ENCODE measurements at places on chromosomes 3 and 15.

DNA sequence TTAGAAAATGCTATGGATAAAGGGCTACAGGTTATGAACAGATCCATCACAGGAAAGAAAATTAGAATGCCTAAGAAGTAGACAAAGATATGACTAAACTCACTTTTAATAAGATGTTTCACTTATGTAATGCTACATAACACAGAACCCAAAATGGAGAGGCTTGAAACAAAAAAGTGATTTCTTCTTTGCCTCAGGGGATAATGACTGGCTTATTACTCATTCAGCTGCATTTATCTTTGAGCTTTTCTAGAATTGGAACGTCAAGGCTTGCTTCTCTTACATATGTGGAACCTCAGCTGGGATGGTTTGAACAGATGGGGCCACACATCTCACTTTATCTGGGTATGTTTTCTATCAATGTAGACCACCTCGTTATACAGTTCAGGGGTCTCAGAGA is 120.6 kb upstream of the EPHA3 start:
- DNase-seq: peak; percentile 89

DNA sequence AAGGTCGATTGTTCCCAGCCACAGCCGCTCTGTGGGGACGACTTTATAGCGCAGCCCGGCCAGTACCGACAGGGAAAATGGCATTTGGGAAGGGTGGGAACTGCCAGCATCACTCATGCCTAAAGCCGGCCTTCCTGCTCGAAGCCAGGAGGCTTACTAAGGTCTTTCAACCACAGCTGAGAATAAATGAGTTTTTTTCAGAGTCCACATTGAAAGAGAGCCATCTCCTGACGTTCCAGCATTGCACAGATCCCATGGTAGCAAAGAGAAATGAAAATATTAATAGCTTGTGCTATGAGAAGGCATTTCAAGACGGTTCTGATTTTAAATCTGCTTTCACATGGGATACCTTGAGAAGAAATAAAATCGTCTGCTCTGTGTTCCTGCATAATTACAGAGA is 230.2 kb upstream of the IGF1R start:
- no peak for DNase-seq

DNA sequence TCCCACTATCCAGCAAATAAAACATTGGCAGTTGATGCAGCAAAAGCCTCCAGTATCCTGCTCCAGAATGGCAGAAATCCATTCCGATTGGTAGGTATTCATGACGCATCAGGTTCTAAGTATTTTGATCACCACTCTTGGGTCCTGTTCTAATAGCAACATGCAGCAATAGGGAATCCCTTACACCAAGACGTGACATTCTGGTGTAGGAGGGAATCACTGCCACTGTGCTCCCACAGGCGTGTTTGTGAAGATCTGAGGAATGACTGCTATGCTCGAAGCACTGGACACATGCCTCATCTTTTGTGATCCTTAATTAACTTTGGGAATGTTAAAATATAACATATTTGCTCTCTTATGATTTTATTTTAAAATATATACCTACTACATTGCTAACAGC is 552.9 kb downstream of the MECOM start:
- no peak for DNase-seq

GRCh38 chr3:49199239-49199899 is 28.0 kb downstream of the KLHDC8B start:
- DNase-seq: peak; percentile 41

DNA sequence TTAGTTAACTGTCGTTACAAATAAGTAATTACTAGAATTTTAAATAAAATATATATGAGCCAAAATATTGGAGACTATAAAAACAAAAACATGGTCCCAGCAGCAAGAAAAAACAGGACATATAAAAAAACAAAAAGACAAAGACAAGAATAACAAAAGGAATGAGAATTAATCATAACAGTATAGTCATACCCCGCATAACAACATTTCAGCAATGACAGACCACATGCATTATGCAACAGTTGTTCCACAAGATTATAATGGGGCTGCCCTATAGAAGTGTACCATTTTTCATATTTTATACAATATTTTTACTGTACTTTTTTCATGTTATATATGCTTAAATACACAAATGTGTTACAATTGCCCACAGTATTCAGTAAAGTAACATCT is 5.6 kb downstream of the HLTF start:
- peak; percentile 55 for DNase-seq

GRCh38 chr3:45277636-45278035 is 51.5 kb upstream of the TMEM158 start:
- DNase-seq: no peak

GRCh38 chr3:45123030-45123429 is 23.1 kb downstream of the CDCP1 start:
- peak; percentile 93 for DNase-seq

DNA sequence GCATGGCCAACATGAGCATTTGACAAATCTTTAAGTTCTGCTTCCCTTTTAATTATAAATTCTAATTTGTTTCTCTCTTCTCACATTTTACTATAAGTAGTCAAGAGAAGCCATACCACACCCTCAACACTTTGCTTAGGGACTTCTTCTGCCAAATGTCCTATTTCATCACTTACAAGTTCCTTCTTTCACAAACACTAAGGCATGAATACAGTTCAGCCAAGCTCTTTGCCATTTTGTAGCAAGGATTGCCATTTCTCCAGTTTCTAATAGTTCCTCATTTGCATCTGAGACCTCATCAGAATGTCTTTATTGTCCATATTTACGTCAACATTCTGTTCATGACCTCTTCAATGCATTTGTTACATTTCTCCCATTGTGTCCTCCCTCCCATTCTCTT is 29.4 kb downstream of the SLC22A14 start:
- DNase-seq: no peak

DNA sequence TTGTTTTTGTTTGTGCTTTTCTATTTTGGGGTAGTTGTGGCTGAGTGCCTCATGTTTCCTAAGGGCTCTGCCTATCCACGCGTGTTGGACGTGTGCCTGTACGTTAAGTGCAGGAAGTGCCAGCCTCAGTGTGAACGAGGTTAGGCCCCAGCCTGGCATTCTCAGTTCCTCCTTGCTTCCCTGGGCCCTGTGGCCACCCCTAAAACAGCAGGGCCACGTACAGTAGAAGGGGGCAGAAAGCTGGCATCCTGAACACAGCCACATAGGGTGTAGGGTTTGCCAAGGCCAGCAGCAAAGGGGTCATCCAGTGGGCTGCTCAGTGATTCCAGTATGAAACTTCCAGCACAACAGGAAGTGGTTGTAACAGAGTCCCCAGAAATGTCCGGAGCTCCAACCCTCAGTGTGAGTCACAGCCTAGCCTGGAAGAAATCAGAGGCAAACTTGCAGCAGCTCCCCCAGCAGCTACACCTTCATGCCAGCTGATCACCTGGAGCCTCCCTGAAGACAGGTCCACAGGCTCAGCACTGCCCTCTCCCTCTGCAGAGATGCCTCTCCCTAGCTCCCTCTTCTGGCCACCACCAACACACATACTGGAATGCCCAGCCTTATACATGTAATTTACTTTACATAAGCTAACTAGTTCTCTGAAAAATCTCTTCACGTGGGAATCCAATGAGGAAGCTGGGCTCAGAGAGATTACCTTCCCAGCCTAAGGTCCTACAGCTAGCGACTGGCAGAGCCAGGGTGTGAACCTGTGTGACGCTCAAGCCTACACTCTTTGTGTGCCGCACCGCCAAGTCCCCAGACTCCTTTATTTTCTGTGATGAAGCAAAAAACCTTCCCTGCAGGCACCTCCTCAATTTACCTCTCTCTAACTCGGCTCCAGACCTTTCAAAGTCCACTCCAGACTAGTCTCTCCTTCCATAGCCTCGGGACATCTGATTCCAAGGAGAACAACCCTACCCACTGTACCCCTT is 26.6 kb downstream of the ILDR1 start:
- DNase-seq: peak; percentile 78

DNA sequence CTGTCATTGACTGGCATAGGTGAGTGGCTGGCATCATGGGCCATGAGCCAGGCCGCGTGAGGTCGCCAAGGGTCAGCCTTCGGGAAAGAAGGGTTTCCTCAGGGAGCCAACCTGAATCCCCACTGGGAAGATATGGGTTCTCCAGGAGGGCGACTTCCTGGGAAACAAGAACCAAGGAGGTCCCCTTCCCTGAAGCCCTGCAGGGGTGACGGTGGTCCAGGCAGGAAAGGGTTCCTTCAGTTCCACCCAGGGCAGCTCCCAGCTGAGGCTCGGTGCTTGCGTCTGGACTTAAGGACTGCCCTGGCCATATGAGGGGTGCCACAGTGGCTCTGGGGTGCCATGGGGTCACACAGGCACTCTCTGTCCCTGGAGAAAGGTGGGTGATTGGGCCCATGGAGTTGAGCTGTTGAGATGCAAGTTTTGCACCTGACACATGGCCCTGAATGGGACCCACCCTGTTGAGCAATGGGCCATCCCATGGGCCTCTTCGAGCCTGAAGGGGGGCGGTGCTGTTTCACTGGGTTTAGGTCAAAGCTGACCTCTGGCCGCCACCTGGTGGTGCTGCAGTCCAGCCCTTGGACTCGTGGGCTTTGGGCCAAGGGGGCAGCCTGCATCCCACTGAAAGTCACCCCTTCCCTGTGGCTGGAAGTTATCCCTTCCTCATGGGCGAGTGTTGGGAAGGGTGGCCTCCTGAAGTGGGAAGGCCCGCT is 228.1 kb downstream of the SNRPN start:
- no peak for DNase-seq

DNA sequence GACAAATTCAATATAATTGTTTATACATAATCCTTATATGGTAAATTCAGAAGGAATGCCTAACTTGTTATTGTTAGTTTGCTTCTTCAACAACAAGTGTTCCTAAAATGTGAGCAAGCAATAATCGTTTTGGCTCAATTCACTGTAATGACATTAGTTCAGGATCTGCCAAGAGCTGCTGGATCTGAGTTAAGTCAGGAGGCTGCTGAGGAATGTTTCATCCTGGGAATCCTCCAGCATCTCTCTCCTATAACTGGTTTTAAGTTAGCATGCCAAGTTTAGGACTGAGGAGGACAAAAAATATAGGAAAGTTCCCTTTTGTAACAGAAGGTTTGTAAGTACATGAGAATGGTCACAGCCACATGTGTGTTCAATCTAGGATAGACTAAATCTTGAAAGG is 4.9 kb upstream of the GTF2A2 start:
- DNase-seq: no peak

DNA sequence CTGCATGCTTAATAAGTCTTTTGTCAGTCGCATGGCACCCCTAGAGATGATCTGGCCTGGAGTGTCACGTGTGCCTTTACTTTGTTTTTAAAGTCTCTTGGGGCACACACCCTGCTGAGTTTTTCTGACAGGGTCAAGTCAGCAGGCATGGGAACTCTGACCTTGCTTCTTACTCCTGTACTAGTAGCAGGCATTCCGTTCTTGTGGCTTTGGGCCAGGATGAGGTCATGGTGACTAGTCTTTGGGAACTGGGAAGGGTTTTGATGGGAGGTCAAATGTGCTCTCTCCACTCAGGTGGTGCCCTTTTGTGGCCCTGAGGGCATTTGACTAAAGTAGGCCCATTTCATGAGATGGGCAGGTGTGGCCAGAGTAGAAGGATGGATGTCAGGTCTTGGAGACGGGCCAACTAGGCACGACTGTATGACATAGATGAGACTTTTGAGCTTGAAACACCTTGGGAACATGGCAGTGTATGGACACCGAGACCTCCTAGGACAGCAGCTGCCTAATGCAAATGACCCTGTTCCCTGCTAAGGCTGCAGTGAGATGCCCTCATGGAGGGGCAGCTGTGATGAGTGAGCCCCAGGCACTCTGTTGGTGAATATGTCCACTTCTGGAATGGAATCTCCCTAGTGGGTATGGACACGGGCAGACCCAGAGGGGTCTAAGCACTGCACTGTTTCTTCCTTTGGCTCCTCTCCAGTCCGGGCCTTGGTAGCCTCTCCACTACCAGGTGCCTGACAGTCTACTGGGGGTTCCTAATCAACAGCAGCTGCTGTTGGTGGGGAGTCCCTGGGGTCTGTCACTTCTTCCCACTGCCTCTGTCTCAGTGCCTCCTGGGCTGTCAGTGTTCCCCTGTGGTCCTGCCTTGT is 16.4 kb downstream of the SRPRB start:
- peak; percentile 82 for DNase-seq

- DNase-seq: no peak
These were observed 33.7 kb downstream of the DNAH1 start for GRCh38 chr3:52349611-52350395.

DNA sequence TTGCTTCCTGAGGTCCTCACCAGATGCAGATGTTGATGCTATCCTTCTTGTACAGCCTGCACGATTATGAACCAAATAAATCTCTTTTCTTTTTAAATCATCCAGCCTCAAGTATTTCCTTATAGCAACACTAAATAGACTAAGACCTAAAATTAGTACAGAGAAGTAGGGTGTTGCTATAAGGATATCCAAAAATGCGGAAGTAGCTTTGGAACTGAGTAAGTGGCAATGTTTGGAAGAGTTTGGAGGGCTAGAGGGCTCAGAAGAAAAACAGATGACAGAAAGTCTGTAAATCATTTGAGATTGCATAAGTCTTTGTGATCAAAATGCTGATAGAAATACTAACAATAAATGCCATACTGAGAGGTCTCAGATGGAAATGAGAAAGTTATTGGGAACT is 894.9 kb downstream of the DIPK2A start:
- no peak for DNase-seq

DNA sequence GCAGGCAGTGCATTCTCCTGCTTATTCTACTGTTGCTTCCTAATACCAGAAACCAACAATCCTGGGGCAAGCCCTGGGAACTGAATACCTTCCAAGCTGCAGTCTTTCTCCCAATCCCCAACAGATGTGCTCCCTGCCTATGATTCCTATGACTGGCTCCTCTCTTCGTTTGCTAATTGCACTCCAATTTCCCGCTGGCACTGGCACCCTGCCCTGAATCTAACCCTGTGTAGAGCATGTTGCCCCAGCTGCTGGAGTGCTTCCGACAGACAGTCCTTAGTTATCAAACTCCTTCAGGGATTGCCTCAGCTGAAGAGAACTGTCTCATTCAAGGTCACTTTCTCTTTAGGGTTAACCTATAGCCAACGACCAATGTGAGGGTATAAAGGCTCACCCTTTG is 214.1 kb downstream of the NECTIN3 start:
- no peak for DNase-seq

DNA sequence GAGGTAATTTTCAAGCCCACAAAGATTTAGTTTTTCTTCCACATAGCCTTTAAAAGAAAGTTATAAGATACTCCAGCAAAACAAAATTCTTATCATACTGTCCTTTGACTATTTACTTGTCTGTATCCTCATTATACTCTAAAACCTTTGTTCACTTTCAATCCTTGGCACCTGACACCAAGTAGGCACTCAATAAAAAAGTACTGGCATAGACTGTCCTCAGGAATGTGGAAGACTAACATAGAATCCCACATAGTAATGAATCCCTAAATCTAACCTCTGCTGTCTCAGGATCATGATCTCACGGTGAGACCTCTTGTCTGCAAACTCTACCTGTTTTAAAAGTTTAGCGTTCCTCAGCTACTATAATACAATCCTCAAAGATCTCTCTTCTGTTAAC is 21.6 kb downstream of the PHC3 start:
- no peak for DNase-seq

- no peak for DNase-seq
These were observed 79.5 kb upstream of the ZNF385D start for GRCh38 chr3:21830541-21830940.

DNA sequence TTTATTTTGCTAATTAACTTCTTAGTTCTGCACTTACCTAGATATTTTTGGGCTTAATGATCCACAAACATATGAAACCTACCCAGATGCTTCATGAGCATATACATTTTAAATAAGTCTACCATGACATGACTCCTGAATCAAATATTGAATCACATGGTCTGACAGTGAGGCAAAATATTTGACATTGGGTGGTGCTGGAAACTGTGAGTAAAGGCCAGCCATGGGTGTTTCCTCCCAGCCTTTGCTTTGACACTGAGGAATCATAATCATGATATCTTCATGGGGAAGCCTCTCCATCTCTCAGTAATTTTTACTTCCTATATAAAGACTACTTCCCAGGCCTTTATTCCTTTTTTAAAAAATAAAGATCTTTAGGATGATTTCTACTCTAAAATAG is 22.8 kb upstream of the SSR3 start:
- DNase-seq: peak; percentile 62

Data from EL (cell line).